NCI-H446 (cell line): ENCODE measurements at places on chromosomes 6 and 20.

- no peak for DNase-seq
Observed at GRCh38 chr20:57317789-57318371, 11.7 kb upstream of the SPO11 start.

GRCh38 chr6:90338409-90338808 lies 41.8 kb upstream of the BACH2 start:
- DNase-seq, result no peak

- DNase-seq, result no peak
Observed at GRCh38 chr6:56370127-56370540, 122.8 kb upstream of the COL21A1 start.

GRCh38 chr20:49388744-49389143 lies 93.7 kb downstream of the KCNB1 start:
- no peak for DNase-seq

- DNase-seq, result no peak
Observed at GRCh38 chr20:42118409-42119125, 500.4 kb upstream of the CHD6 start.

- no peak for DNase-seq
Observed at GRCh38 chr6:48213076-48213788, 102.2 kb upstream of the PTCHD4 start.

DNA sequence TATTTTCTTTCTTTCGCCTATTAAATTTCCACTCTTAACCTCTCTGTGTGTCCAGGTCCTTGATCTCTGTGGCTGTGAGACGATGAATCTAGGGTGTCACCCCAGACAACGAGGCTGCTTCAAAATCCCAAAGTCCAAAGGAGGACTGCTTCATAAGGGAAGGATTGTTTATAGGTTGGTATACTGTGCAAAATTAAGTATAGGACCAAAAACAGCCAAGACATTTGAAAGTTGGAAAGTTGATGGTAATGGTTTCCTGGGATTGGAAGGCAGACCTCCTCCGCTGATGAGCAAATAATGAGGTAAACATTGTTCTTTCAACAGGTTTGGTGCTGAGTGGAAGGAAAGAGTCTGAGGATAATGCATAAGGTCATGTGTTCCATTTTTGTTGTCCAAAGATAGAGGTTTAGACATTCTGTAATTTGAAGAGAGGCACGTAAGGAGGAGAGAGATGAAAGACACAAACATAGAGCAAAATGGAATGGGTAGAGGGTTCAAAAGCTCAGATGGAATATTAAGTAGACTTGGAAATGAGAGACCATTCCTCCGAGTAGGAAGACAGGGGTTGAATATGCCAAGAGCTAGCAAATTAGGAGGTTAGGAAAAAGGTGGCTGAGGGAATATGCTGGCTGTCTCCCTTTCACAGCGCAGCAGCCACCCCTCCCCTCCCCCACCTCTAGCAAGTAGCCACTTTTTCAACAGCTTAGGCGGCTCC lies 24.8 kb downstream of the ZNF311 start:
- DNase-seq, result no peak

DNA sequence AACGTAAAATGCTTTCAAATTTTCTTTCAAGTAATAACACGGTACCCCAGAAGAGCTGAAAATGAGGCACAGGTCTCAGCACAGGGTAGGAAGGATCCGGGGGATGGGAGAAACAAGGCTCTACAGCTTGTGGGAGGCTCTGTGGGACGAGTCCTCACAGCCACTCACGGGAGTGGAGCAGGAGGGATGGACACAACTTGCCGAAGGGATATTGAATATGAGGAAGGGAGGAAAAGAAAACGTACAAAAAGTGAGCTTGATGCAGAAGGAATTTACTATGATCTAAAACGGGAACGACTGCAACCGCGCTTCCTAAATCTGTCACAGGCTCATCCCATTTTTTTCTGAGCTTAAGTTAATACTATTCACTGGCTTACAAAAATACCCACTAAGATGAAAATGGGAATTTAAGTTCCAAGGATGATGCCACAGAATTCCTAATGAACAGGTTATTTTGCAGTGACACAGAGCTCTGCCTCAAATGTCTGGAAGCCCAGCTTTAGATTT lies 72.9 kb downstream of the FYN start:
- no peak for DNase-seq

- DNase-seq, result no peak
Observed at GRCh38 chr6:140285471-140285870, 911.0 kb upstream of the CITED2 start.

GRCh38 chr6:105882121-105882803 lies 203.9 kb upstream of the PRDM1 start:
- no peak for DNase-seq

DNA sequence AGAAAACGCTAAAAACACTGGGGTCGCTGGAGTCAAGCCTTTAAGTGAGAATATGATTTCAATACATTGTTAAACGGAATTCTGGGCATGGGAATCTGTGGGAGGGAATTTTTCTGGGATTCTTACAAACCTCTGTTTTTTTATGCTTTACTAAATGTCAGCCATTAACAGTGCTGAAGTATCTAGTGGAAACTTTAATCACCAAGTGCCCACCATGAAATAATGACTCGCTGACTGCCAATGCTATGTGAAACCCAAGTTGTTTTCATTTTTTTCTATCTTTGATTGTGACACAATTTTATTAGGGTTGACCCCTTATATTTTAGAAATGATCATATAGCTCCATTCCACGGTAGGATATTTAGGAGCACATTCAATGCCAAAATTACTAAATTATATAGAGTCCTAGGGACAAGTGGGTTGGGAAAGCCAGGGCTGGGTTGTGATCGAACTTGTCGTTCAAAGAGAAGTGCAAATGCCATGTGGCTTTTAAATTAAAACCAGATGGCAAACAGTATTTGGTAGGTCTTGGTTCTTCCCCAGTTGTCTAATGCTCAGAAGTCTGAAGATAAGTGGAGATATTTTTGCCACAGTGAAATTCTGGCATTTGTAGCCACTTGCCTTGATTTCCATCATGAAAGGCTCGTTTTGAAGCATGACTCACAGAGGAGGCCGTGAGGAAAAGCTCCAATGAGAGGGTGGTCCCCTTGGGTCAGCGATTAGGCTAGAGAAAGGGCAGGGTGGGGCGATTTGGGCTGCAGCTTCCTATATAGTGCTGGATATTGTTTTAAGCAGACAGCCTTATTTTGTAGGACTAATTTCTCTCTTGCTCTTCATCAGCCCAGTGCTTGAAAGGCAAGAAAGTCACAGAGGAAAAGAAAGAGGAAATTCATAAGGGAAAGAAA lies 254.4 kb upstream of the JAG1 start:
- DNase-seq, result no peak

DNA sequence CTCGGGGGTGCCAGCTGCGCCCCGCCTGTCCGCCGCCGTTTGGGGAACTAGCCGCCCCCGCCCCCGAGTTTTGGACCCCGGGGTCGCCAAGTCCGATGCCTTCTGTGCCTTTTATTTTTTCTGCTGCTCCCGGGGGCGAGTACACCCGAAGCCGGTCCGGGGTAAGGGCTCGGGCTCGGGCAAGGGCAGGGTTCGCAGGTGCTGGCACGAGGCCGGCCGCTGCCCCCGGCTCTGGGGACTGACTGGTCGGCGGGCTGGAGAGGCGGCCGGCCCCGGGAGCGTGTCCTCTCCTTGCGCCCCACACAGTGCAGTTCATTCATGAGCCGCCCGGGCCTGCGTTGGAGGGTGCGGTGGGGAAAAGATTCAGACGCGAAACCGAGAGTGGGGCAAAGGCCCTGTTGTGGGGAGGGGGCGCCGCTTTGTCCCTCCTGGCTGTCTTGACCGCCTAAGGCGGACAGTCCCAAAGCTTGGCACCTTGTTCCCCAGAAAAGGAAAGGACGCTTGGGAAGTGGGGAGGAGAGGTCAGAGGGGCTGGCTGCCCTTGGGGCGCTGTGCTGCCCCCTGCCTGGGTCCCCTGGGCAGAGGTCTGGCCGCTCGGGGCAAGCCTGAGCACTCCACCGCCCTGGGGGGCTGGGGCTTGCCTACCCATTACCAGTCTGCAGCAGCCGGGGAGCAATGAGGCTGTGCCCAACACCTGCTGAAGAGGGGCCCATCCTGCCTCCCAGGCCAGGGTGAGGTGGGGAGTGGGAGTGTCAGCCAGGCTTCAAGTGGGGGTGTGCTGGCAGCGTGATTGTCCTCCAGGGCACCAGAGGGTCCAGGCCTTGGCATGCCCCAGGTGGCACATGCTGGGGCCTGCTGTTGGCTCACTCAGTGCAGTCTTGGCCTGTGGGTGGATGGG lies 915 bp downstream of the TMEM63B start:
- no peak for DNase-seq

- DNase-seq, result no peak
Observed at GRCh38 chr20:34345402-34345736, 17.7 kb upstream of the ITCH start.

DNA sequence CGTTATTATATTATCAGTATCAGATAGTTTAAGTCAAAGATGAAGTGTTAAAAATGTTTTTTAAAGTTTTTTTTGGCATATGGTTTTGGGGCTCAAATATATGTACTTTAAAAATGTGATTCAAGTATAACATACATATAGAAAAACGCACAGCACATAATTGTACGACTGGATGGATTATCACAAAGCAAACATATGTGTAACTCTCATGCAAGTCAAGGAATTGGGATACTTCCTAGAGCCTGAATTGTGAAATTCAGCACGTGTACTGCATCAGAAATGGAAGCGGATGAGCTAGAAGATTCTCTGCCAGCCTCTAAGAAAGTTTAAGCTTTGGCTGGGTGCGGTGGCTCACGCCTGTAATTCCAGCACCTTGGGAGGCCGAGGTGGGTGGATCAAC lies 340.9 kb downstream of the PRL start:
- DNase-seq, result no peak

DNA sequence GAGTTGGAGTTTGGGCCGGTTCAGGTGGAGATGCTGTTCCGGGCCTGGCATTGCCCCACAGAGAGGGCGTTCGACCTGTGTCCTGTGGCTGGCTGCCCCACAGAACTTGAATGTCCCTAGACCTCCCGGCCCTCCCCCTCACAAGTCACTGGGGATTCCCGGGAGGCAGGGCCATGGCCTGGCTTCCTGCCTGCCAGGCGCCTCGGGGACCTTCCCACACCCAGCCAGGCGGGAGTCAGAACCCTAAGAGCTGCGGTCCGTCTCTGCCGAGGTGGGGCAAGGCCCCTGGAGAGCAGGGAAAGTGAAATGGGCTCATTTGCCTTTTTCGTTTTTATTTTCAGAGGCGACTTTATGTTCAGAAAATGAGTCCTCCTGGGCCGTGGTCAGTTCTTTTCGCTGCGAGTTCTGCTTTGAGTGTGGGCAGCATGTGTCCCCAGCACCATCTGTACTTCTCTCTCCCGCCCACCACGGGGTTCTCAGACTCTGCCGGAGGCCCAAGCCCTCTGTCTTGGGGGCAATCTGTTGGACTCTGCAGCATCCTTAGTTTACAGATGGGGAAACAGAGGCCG lies 8.5 kb downstream of the RBM38 start:
- DNase-seq, result no peak

DNA sequence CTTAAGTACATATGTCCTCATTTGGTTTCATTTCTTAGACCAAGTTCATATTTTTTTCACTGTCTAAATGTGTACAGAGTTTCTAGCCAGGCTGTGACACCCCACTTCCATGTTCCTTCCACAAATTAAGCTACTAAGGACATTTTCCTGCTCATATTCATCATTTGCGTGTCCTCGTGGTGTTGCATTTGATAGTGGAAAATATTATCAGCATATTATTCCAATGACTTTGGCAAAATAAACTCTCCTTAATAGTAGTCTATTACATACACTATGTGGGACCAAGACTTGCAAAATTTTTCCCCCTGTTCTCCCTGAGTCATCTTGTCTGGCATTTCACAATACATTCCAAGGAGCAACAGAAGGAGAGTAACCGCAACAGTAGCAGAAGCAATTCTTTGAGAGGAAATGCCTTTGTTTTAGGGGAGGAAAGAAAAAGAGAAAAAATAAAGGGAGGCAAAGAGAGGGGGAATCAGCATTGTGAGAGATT lies 599.2 kb downstream of the COL12A1 start:
- DNase-seq, result no peak

- DNase-seq, result no peak
Observed at GRCh38 chr6:157227202-157228166, 95.8 kb downstream of the TMEM242 start.

DNA sequence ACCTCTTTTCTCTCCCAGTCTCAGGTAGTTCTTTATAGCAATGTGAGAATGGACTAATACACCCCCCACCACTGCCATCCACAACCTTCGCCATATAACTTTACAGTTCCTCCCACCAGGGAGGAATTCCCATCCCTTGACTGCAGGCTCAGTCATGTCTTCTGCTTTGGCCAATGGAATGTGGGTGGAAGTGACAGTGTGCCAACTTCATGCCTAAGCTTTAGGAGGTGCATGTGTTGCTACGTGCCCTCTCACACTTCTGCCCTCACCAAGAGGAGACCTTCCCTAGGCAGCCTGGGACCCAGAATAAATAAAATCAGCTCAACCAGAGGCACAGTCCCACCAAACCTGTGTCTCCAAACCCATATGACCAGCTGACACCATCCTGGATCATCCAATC lies 33.0 kb upstream of the LRRN4 start:
- no peak for DNase-seq

DNA sequence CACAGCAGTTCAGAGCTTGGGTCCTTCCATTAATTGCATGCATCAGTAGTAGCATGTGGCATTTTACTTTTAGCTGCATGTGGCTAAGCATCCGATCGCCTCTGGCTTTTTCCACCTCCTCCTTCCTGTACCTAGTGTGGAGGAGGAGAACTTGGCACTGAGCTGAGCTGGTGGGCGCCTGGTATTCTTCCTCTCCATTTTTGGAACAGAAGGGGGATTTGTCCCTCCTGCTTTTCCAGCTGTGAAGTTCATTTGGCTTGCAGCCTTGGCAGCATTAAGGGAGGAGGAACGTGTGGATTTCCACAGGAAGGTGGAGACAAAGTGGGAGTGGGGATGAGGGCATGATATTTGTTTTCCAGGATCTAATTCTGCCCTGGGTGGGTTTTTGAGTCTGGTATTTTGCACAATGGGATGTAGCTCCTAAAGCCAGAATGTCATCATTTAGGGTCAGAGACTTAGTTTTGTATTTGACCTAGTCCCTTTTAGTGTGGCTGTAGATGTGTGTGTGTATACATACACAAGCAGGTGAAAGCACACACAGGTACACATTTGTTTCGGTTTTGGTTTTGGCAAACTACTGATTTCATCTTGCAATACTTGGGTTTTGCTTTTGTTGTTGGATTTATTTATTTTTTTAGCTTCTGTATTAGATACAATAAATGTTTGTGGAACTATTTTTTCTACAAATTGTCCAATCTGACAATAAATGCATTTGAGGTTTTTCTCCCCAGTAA lies 90.0 kb downstream of the SASH1 start:
- DNase-seq, result no peak

GRCh38 chr6:40689185-40689584 lies 102.0 kb upstream of the LRFN2 start:
- DNase-seq, result no peak
